ENCODE measurements at places on chromosomes 7 and 10.

- no peak for DNase-seq
Measured at GRCh38 chr10:117327262-117327661, 48.0 kb downstream of the PDZD8 start.

DNA sequence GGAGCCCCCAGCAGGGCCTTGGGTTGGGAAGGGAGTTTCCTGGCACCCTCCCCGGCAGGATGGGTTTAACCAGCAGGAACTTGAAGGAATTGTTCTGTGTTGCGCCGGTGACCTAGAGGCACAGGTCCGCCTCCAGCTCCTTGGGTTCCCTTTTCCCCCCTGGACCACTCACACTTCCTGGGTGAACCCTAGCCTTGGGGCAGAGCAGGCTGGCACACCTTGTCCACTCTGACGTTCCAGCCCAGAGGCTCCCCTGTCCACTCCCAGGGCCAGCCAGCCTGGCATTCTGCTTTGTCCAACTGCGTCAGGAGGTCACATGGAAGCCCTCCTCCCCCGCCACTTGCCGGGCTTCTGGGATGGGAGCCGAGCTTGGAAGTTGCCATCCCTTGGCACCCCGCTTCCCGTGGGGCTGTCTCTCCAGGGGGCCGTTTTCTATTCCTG, 25.8 kb downstream of the TMEM120A start:
- DNase-seq, result no peak

DNA sequence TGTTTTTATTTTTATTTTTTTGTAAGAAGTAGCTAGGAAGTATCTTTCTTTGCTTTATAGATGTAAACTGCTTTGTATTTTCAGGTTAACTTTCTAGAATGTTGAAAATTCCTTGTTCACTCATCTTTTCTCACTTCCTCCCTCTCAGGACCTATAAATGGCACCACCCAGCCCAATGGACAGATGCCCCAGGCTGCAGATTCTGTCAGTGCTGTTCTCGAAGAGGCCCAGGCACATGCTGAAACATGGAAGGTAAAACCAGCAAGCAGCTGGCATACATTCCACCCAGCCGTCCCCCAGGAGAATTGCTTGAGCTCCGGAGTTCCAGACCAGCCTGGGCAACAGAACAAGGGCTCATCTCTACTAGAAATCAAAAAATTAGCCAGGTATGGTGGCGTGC, 47.1 kb upstream of the PDSS1 start:
- no peak for DNase-seq

- no peak for DNase-seq
Measured at GRCh38 chr10:12717981-12718707, 283.4 kb downstream of the CCDC3 start.

GRCh38 chr10:91035650-91036292, 114.9 kb upstream of the ANKRD1 start:
- DNase-seq, result no peak

DNA sequence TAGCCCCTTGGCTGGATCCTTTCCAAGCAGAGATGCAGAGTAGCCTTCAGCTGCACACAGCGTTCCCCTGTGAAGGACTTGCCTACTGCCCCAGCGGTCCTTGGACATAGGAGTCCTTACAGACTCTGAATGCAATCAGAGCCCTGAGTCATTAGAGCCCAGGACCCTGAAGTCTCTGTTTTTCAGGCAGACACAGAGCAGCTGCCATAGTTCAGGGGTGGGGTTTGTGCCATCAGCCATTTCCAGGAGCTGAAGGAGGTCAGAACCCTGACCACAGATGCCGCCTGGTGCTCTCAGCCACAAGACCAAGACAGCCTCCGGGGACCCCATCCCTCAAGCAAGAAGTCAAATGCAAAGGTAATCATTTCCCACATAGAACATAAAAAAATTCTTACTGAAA, 32.8 kb upstream of the WDFY4 start:
- DNase-seq, result no peak

DNA sequence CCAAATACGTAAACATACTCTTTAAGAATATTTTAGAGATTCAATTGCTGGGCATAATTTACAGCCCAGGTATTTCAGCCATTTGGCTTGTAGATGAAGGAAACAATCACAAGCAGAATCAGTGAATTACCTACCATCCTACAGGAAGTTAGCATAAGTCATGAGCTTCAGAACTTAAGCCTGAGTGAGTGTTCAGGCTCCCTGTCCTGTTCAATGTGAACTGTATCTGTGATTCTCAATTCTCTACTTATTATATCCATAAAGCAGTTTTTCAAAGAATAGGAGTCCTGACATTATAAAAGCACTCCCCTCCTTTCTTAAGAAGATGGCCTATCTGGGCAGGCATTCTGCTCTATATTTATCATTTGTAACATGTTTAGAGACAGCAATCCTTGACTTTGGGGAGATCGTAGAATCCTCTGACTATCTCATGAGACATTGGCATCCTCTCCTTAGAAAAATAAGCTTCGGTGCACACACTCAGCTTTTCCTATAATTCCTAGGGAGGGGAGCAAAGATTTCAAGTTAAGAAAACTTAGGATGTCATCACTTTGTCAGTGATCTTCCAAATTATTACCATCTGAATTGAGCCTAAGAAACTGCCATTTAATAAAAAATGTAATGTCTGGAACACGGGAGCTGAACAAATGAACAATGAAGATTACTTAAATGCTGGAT, 645.2 kb upstream of the IGFBP3 start:
- DNase-seq, result no peak

DNA sequence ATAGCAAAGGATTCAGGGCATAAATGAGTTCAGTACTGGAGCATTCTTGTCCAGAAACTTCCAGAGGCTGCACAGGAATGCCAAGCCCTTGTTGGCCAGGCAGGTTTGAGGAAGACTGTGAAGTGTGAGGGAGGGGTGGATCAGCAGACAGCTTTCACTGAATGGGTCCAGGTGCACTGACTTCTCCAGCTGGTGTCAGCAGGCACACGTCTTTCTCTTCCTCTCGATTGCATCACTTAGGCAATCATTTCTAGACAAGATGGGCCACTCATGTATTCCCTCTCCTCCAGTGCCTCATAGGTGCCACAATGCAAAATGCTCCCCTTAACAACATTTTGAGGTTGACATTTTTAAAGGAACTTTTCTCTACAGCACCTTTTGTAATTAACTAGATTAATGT, 15.6 kb upstream of the PLEKHS1 start:
- DNase-seq, result no peak

Measured in common myeloid progenitor, CD34-positive (primary cell).